ENCODE measurements at places on chromosomes 2 and 18.

- no peak for DNase-seq
Observed at GRCh38 chr18:25446972-25447371, 95.0 kb upstream of the ZNF521 start.

DNA sequence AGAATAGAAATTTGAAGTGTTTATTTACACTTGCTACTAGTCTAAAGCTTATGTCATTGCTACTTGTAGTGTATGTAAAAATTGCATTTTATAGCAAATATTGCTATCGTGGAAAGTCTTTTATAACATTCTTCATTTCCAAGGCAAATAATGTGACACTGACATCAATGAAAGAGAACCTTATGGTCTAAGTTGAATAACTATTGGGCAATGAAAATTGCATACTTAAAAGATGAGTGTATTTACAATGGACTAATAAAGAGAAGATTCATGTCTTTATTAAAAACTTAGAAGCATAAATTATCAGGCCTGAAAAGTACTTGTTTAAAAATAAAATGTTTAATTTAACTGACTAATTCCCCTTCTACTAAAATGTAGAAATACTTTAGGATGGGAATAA, 82.2 kb downstream of the LRP1B start:
- no peak for DNase-seq

DNA sequence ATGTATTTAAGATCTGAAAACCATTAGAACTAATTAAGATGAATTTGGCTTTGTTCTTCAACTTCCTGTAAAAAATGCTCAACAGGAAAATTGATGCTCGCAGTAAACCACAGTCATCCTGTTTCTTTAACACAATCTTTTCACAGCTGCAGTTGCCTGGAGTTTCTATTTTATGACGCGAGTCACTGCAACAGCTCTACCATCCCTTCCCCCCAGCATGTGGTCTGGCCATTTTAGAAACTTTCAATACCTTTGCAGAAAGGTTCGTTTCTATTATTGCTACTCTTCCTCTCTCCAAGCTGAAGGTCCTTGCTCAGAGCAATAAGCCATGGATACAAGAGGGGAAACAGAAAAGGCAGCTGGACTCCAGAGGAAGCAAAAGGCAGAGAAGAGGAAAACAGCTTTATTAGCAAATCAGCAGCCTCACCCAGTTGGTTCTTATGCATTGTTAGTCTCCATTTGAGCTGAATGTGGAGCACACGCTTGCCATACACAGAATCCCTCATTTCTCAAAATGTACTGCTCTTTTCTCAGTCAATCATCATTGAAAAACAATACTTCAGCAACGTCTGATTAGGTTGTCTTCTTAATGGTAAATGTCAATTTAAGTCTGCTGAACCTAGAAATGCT, 3.9 kb downstream of the WIPF1 start:
- DNase-seq, result no peak

GRCh38 chr18:76099931-76100457, 395.0 kb downstream of the ZNF516 start:
- no peak for DNase-seq

GRCh38 chr18:41146301-41146700, 808.7 kb upstream of the PIK3C3 start:
- DNase-seq, result no peak

GRCh38 chr2:173631127-173631460, 276.4 kb downstream of the CDCA7 start:
- DNase-seq, result peak; percentile 30

- DNase-seq, result no peak
Observed at GRCh38 chr18:67608191-67608590, 91.7 kb upstream of the DSEL start.
